ENCODE measurements at places on chromosomes 1 and 21.

DNA sequence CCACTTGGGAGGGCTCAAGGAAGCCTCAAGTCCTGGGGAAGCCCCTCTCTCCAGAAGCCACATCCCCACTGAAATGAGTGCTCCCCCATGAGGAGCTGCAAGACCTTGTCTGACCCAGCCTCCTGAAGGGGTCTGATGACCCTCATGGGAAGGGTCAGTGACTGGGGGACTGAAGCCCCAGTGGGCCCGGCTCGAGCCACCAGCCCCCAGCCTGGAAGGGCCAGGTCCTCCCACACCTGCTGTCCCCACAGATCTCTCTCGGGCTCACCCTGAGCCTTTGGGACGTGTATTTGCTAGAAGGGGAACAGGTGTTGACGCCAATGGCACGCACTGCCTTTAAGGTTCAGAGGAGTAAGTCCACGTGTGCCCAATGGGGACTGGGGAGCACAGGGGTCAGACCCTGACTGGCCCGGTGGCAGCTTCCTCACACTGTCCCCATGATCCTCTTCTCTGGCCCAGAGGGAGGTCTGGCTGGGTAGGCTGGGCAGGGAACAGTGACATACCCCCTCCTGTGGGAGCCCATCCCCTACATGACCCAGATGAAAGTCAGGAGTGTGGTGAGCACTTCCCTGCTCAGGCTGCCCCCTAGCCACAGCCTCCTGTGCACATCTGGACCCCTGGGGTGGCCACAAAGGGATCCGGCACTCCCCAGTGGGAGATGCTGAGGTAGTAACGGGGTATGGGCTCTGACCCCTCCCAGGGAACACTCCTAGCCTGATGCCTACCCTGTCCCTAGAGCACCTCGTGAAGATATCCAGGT, 12.4 kb upstream of the SRARP start:
- no peaks in the 10 kb centered on the region for H3K4me1 ChIP-seq
- no peak overlapping the region for H3K4me3 ChIP-seq
- no peaks in the 10 kb centered on the region for H3K27me3 ChIP-seq
- H3K27ac ChIP-seq: no peak overlapping the region
- H3K36me3 ChIP-seq: no peaks in the 10 kb centered on the region

- H3K4me1 ChIP-seq: peaks cover 21% of the 10 kb centered on the region
- H3K4me3 ChIP-seq: no peak overlapping the region
- no peaks in the 10 kb centered on the region for H3K36me3 ChIP-seq
- no peaks in the 10 kb centered on the region for H3K27me3 ChIP-seq
- no peak for DNase-seq
Observed at GRCh38 chr1:184792450-184792969, 37.9 kb upstream of the EDEM3 start.

DNA sequence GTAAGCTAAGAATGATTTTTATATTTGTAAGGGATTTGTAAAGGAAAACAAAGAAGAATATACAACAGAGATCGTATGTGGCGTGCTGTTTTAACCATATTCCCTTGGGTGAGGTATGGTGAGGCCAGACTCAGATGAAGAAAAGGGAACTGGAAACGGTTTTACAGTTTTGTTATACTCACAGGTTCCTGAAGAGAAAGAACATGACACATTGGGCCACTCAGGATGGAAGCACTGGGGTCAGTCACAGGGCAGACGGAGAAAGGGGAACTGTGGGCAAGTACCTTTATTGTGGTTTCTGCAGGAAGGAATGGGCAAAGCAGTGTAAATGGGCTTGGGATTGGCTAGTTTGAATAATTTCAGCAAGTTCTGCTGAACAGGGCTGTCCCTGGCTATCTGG, 177.4 kb downstream of the LBR start:
- H3K27ac ChIP-seq: no peak overlapping the region
- H3K4me3 ChIP-seq: no peak overlapping the region
- no peaks in the 10 kb centered on the region for H3K36me3 ChIP-seq
- H3K27me3 ChIP-seq: no peaks in the 10 kb centered on the region
- H3K4me1 ChIP-seq: no peaks in the 10 kb centered on the region

DNA sequence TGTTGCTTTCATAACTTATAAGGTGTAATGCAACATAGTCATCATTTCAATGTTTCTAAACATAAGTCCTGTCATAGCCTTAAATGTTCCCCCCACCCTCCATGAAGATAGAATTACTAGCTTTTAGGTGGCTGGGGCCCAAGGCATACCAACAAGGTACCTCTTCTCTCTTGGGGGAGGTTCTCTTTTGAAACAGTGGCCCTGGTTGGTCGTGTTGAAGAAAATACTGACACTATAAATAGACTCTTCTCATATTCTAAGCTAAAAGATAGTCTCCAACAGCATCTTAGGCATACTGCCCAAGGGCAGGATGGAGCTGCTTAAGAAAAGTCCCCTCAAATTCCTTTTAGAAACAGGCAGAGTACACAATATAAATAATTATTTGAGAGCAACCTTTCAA, 255.0 kb downstream of the FAF1 start:
- no peaks in the 10 kb centered on the region for H3K36me3 ChIP-seq
- H3K4me1 ChIP-seq: peaks cover 5% of the 10 kb centered on the region
- H3K27ac ChIP-seq: no peak overlapping the region

Data from esophagus squamous epithelium (tissue), 5 donors.